ENCODE measurements at places on chromosomes 4 and X.
A peak's percentile ranks its signal among the peaks of the same experiment; 100 is the strongest.

- no peak for DNase-seq
Measured at GRCh38 chr4:173486714-173487392, 43.2 kb downstream of the HAND2 start.

- DNase-seq, result no peak
Measured at GRCh38 chr4:65661471-65661870, 8.8 kb downstream of the EPHA5 start.

DNA sequence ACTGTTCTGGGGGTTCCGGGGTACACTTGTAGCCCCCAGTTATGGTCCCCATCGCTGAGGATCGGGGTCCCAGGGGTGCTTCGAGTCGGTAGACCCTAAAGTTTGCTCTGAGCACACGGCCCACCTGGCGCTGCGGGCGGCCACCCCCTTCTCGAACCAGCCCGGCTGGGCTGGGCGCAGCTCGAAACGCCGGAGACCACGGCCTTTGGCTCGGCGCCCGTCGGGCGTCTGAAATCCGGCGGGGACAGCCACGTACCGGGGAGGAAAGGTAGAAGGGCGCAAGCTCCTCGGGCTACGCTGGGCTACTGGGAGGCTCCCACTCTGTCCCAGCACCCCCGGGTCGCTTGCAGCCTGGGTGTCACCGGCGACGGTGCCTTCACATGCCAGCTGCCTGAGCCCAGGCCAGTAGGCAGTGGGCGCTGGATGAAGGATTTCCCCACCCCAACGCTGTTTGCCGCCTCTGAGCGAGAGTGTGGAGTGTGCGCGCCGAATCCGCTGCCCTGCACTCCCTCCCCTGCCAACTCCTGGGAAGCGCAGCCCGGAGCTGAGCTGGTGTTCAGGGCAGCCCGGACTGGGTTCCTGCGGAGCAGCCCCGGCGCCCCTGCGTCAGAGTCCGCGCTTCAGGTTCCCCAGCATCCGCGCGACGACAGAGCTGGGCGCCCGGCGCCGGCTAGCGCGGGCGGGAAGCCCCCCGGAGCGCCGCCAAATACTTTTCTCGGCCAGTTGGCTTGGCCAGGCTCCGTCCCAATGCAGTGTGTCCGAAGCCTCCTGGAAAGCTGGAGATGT, 637 bp downstream of the MAMLD1 start:
- peak; percentile 46 for DNase-seq

- DNase-seq, result no peak
Measured at GRCh38 chr4:135249024-135249423, 1047.4 kb upstream of the PABPC4L start.

DNA sequence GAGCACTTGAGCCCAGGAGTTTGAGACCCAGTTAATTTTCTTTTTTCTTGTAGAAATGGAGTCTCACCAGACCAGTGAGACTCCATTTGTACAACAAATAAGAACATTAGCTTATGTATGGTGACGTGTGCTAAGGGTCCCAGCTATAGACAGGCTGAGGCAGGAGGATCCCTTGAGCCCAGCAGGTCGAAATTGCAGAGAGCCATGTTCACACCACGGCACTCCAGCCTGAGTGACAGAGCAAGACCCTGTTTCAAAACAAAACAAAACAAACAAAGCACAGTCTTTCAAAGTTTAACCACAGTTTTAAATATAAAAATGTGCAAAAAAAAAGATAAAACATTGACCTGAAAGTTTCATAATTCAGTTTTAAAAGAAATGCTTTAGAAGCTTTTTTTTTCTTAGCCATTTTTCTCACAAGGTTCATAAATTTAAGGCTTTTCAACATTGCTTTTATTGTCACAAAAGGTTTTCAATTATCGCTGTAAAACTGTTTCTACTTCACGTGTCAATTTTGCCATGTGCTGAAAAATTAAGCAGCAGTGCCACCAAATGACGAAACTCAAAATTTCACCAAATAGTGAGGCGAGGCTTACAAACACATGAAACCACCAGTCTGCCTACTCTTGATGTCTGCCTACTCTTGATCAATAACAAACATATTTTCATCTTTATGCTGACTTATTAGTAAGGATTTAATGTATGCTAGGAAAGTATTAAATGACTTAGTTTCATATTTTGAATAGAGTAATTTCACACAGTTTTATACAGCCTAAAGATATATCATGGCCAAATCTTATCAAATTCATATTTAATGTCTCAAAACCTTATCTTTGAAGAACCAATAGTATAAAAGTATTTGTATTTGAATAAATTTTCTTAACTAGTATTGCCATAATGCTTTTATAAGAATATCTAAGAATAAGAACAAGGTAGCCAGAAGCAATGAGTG, 126.3 kb downstream of the NEK1 start:
- peak; percentile 51 for DNase-seq

DNA sequence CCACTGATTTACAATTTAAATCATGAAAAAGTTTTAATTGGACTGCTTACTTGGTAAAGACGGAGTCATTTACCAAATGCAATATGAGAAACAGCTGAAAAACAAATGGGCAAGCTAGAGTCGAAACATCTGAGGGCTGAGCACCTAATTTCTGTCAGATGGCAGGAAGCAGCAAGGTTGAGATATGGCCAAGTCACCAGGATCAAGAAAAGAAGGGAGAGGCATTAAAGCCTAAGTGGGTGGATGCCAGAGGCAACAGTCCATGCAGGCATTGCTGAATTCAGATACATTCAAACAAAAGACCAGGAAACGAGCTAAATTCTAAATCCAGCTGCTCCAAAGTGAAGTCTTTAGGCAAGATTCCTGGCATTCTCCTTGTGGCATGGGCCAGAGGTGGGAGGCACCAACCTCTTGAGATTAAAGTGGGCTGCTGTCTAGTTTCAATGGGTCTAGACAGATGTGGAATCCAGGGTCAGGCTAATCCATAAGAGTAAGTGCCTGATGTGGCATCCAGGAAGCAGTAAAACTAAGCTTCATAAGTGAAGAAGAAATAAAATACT, 8.0 kb upstream of the ARSJ start:
- DNase-seq, result no peak

DNA sequence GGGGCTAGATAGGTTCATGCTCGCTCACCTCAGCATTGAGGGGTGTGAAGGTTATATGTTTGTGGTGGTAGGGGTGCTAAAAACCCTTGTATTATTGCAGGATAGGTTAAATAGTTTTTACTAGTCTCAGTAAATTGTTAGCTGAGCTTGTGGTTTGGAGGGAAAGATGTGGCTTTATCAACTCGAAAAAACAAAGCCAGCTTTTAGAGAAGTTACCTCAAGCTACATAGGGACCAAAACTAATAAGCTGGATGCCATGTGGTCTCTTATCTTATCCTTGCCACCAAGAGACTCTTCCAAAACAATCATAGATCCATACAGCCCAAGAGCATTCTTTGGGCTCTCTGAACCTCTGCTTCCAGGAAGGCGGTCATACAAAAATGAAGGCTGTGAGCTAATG, 29.2 kb downstream of the MSN start:
- no peak for DNase-seq

DNA sequence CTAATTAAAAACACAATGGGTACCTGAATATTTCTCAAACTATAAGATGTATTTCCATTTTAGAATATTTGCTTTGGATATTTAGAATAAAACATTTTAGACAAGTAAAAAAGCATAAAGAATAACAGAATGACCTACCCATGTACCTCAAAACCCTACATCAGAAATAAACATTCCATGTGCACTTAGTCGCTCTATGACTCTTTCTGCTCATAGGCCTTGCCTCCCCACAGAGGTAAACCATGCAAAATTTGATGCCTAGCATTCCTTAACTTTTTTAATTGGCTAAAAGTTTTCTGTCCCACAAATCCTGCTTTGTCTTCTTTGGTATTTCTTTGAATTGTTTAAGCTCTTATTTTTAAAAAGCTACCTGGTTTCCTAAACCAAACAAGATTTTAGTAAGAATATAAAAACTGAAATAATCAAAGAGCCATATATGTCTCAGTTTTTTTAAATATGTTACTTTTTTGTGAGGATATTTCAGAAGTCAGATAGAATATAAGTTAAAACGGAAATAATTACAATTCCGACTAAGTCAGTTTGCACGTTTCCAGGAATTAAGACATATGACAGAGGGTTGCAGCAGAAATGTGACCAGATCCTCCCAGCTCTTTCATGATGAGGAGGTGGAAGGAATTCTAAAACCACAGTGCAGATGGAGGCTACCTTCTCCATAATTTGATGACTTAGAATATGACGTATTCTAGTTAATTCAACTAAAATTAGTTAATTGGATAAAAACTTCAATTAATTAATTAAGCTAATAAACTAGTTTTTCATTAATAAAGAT, 102.5 kb downstream of the FIP1L1 start:
- DNase-seq, result no peak

- no peak for DNase-seq
Measured at GRCh38 chr4:87516683-87517082, 12.5 kb downstream of the SPARCL1 start.

- no peak for DNase-seq
Measured at GRCh38 chr4:93775551-93775950, 53.0 kb upstream of the ATOH1 start.

DNA sequence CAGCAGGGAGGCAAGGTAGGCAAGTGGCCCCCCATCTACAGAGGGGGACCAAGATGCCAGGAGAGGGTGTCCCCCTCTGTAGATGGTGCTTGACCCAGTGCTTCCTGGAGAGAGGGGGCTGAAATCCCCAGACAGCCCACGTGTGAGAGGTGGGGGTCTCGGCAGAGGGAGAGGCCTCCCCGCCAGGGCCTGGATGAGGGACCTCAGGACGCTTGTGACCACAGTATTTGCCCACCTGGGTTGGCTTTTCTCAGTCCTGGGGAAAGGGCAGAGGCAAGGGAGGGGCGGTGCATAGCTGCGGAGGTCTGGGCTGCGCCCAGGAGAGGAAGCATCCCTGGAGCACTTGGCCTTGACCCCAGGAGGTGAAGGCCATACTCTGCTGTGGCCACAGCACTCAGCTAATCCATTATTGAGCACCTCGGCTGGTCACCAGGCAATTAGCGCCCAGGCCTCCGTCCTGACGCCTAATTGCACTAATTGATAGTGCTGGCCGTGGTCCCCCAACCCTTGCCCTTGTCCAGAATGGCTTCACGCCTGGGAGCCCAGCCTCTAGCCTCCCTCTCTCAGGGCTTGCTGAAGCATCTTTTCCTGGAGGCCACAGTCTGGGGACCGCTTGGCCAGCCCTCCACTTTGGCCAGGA, 30.7 kb downstream of the HMX1 start:
- DNase-seq, result no peak

GRCh38 chr4:156896527-156896926, 75.1 kb downstream of the PDGFC start:
- no peak for DNase-seq

- no peak for DNase-seq
Measured at GRCh38 chr4:76750716-76751115, 147.2 kb downstream of the SOWAHB start.

DNA sequence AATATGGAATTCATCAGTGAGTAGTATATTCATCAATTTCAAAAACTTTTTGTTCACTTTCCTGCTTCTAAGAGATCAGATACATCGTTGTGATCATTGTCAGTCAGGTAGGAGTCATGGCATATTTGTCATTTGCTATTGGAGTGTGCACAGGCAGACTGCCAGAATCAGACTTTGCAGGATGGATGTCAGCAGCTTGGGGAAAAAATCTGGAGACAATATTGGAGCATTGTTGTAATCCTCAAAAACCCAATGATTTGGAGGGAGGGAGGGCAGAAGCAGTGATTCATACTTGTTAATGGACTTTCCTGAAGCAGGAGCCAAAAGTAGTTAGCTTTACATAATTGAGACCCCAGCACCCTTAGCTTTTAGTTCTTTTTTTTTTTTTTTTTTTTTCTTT, 59.6 kb upstream of the DRP2 start:
- DNase-seq, result no peak

GRCh38 chr4:67721315-67721769, 20.4 kb upstream of the UBA6 start:
- DNase-seq, result no peak

DNA sequence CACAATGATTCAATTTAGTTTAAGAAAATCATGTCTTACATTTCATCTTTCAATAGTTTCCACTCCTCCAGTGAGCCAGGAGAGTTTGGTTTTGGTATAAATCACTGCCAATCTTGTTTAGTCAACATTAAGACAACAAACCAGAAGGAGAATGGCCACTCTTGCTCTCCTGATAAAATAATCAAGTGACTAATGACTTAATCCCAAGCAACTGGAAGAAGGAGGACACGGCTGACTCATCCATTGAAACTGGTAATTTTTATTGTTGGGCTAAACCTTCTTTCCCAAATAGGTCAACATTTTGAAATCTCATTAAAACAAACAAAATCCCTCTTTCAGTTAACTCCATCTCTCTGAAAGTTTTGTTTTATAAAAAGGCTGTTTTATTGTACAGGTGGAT, 230.2 kb downstream of the CLCN4 start:
- DNase-seq, result no peak

DNA sequence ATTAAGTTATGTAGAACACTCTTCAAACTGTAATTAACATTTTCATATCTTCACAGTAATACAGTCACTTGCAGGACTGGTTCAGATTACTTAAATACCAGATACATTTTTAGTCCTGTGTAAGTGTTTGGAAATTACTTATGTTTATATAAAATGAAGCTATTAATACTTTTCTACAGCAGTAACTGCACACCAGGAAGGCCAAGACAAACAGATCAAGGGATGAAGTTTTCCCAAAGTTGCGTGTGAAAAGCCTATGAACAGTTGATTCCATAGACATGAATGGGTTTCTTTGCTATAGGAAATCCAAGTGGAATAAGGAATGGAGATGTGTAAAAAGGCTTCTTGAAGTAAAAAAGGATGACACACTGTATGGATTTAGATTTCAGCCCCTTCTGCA, 28.9 kb upstream of the DRP2 start:
- no peak for DNase-seq

- DNase-seq, result no peak
Measured at GRCh38 chr4:38145033-38145678, 185.0 kb downstream of the PTTG2 start.

DNA sequence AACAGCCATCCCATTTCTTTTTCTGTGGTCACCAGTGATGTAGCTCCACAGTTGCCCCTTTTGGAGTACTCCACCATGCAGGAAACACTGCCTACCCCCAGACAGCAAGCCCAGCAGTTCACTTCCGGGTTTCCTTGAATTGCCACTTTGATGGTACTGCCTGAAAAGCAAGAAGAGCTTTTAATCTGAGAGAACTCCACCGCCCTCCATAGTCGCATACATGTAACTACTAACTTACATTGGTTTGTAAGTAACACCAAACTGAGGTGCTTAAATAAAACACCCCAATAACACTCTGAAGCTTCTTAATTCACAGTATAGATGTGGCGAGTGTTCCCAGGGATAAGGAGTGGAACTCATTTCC, 53.6 kb upstream of the HPSE start:
- DNase-seq, result peak; percentile 65

GRCh38 chr4:40118861-40119260, 62.2 kb downstream of the N4BP2 start:
- DNase-seq, result no peak

DNA sequence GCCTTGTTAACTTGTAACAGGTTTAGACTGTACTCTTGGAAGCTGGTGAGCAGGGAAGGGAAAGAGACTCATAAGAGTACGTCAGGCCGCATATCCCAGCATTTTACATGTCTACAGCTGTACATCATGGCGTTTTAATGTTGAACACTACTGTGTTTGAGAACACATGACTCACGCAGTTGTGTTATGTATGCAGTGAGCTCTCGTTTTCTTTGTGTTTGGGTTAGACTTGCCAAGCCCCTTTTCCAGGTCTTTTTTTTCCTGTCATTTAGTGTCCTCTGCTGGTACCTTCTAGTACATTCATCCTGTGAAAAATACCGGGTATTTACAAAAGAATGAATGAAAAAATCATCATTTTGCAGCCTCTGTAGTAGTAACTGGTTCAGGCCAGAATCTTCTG, 35.3 kb downstream of the SMS start:
- no peak for DNase-seq

- DNase-seq, result no peak
Measured at GRCh38 chrX:14837155-14837554, 35.7 kb downstream of the FANCB start.

Measured in activated CD8-positive, alpha-beta memory T cell treated with anti-CD3 and anti-CD28 coated beads, Interleukin-2, amount 10 ng/mL, durations not matched to agents 7 days and 5 days (primary cell).